ENCODE measurements at places on chromosomes 3 and 15.

DNA sequence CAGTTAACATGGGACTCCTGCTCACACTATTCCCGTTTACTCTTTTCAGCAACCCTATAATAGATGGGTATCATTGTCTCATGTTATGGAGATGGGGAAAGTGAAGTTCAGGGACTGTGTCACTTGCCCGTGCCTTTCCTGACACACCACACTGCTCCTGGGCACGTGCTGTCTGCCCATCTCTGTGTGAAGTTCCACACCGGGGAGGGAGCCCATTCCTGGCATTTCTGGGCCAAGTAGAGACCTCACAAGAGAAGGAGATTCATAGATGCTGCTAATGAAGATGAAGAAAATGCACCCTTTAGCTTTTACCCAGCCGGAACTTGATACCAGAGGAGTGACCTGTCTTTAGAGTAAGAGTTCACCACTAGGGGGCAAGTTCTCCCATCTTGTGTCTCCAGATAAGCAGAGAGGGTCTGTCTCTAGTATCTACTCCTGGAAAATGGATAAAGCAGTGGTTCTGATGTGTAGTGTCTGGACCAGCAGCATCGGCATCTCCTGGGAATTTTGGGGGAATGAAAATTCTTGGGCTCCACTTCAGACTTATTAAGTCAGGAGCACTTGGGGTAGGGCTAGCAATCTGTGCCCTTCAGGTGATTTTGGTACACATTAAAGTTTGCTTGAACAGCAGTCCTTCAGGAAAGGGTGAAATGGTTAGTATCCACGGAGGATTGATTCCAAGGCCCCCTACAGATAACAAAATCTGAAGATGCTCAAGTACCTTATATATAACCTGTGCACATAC, 2.0 kb upstream of the TOPBP1 start:
- peak; percentile 17 for DNase-seq

- DNase-seq = no peak
Measured at GRCh38 chr15:47095833-47096232, 621.5 kb upstream of the SEMA6D start.

DNA sequence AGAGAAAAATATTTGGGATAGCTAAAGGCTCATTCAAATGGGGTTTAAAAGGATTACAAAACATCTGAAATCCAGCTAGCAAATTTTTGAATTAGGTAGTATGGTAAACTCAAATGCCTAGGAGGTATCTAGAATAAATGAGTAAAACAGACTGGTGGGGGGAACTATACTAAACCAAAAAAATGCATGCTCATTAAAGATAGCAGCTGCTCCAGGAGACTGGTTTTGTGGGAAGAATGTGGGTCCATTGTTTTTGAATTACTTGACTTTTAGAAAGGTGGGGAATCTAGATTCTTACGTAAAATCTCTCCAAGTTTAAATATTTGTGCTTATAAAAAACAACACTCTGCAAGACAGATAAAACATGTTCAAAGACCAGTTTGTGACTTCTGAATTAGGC, 73.8 kb downstream of the LEKR1 start:
- DNase-seq = no peak

GRCh38 chr15:64845183-64845611, 3.5 kb downstream of the PLEKHO2 start:
- no peak for DNase-seq

GRCh38 chr3:65548848-65549625, 489.7 kb downstream of the MAGI1 start:
- no peak for DNase-seq

GRCh38 chr15:69973102-69973714, 124.5 kb downstream of the TLE3 start:
- no peak for DNase-seq

GRCh38 chr3:150371741-150372254, 36.3 kb upstream of the TSC22D2 start:
- no peak for DNase-seq

- DNase-seq = no peak
Measured at GRCh38 chr15:67796196-67797127, 28.8 kb upstream of the SKOR1 start.

- DNase-seq = no peak
Measured at GRCh38 chr3:47424434-47425382, 43.9 kb downstream of the PTPN23 start.

DNA sequence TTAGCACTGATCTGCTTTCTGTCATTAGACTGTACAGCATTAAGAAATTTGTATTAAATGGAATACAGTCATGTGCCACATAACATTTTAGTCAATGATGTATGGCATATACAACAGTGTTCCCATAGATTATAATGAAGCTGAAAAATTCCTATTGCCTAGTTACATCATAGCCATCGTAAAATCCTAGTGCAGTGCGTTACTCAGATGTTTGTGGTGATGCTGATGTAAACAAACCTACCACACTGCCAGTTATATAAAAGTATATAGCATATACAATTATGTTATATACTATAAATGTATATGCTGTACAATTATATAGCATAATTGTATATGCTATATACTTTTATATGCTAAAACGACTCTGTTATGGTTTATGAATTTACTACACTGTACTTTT, 41.7 kb downstream of the APH1B start:
- no peak for DNase-seq

GRCh38 chr3:196656213-196656612, 16.7 kb downstream of the NRROS start:
- no peak for DNase-seq

DNA sequence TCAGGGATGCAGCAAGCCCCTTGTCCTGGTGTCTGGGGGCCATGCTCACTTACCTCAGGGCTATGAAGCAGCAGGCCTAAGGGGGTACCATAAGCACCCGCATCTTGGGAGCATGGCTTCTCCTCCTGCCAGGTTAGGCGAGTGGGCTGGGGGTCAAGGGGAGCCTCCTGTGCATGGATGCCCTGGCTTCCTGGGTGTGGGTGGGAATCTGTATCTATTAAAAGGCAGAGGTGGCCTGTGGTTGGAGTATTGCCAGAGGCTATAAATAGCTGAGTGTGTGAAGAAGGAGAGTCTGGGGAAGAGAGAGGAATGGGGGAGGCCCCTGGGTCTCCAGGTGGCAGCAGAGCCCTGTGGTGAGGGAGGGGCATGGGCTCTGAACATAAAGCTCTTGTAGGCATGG, 19.5 kb downstream of the ACVR2B start:
- no peak for DNase-seq

DNA sequence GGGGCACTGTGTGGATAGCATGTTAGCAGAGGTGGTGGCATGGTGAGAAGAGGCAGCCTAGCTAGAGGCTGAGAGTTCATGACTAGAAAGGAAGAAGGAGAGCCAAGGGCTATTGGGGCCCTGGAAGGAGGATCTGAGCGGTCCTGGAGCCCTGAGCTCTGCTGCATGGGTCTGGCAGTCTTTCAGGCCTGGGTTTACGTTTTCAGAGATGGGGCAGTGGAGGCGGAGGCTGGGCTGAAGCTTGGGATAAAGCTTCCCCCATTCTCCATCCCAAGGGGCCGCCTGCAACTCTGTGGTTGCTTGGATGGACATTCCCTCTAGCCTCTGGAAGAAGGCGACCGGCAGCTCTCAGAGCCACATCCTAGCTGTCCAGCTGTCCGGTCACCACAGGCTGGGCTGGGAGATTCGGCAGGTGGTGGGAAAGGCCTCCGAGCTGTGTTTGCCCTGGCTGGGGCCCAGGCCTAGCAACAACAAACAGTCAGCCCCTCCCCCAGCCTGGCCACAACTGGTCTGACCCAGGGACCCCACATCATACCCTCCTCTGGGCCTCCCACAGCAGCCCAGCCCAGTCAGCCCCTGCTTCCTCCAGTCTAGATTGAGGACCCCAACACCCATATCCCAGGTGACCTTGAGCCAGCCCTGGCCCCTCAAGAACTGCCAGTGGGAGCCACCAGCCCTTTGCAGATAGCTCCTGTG, 1.8 kb upstream of the SLC38A3 start:
- DNase-seq = no peak

- DNase-seq = no peak
Measured at GRCh38 chr3:189316296-189317019, 144.7 kb downstream of the TPRG1 start.

- no peak for DNase-seq
Measured at GRCh38 chr3:190385731-190386688, 2.0 kb upstream of the CLDN16 start.

GRCh38 chr3:51295625-51296024, 89.5 kb upstream of the MANF start:
- DNase-seq = no peak

DNA sequence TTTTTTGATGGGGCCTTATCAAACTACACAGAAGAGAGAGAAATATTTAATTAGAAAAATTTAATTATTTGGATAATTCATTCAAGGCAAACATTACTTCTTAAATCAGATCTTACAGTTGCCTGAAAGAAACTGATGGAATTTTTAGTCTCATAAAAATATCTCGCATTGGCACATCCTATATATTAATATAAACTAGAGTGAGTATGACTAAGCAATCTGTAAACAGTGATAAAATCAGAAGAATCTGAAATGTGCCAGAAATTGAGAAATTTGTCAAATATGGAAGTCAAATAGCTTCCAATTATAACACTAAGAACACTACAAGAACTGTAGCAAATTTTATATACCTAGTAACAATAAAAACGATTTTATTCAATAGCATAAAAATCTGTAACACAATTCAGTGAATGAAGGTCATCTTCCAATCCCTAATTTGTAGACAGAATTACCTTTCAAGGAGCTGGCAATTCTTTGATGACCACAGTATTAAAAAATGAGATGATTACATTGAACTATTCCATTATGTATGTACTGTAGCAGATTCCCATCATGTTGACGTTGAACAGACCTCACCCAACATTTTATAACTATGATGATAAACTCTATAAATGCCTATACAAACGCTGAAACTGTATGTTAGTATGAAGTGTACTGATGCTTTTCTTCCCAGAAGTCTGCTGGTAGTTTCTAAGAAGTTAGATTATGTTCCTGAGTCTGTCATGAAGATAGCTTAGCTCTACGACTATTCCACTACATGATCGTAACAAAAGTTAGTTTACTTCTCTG, 63.0 kb downstream of the ALDH1A2 start:
- no peak for DNase-seq

- DNase-seq = no peak
Measured at GRCh38 chr15:50687302-50687902, 805 bp upstream of the TRPM7 start.

- DNase-seq = no peak
Measured at GRCh38 chr3:8279886-8280550, 221.6 kb upstream of the LMCD1 start.

DNA sequence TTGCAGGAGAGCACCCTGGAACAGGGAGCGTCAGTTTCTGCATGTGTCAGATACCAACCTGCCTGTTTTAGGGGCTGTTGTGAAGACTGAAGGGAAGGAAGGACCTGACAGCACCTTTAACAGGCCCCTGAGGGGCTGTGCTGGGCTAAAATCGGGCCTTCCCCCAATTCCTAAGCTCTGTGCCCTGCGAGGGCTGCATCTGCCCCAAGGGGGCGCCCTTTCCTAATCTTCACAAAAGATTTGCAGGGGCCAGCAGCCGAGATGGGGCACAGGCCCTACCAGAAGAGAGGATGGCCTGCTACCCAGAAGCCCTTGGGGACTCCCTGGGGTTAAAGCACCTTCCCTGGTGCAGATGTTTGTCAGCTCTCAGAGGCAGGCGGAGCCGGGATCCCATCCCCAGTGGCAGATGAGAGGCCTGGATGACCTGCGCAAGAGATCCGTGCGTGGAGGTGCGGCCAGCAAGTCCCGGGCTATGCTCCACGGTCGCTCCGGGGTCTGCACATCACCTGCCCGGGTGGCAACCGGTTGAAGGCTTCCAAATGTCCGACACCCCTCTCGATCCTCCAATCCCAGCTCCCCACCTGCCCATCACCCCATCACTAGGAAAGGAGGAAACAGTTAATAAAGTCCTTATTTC, 53.6 kb downstream of the RHCG start:
- no peak for DNase-seq

DNA sequence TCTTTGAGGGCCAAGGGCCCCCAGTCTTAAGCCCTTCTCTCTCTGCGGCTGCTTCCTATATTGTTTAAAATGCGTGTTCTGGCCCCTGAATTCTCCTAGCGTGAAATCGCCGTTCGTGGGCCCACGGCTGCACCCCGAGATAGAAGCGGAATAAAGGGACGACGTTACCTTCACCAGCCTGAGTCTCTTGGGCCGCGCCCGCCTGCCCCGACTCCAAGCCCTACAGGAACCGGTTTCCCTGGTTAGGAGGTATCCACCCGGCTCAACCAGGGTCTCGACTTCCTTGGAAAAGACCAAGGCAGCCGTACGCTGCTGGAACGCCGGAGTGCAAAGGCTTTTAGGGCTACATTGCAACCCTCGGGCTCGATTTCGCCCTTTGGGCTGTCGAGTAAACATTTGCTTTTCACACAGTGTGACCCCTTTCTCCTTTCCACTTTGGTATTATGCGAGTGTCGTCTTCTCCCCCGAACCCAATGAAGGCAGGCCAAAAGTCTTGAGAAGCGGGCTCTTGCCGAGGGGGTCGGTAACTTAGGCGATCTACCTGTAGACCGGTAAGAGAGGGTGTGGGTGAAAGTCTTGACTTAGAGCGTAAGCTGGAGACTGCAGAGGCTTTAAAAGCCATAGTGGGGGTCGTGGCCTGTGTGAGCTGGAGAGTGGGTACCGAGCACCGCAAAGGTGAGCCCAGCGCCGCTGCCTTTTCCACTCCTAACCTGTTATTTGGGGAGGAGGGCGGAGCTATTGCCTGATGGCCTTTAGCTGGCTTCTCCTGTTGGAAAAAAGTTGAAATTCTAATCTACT, 2.0 kb downstream of the TRIM71 start:
- no peak for DNase-seq

DNA sequence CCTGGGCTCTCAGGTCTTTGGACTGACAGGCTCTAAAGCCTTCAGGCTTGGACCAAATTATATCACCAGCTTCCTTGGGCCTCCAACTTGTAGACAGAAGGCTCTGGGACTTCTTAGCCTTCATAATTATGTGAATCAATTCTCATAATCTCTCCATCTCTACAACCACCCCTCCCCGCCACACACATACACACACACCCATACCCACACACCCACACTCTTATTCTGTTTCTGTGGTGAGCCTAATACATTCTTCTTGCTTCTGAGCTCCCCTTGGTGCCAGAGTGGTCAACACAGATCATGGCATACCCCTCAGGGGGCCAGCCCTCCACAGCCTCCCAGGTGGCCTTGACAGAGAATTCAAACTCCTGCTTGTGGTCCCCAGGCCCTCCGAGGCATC, 5.6 kb upstream of the NUP210 start:
- no peak for DNase-seq

DNA sequence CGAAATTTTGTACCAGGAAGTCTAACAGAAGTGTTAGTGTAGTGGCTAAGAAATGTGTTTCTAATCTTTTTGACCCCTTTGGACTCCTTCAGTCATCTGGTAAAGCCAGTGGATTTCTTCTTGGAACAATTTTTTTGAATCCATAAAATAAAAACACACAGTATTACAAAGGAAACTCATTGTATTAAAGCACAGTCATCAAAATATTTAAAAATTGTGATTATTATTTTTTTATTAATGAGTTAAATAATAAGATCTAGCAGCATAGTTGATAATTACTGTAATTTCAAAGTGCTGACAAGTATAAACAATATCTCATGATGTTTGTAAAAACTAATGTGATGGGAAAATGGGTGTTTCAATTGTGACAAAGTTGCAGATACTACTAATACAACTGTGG, 72.2 kb upstream of the LRRC3B start:
- no peak for DNase-seq

- DNase-seq = no peak
Measured at GRCh38 chr15:91243826-91244225, 143.8 kb downstream of the SV2B start.

GRCh38 chr3:194333212-194333980, 17.7 kb downstream of the CPN2 start:
- peak; percentile 88 for DNase-seq

Measured in stimulated activated CD4-positive, alpha-beta T cell treated with anti-CD3 and anti-CD28 coated beads, Interleukin-1b, Interleukin-23, amount 100 ng/mL, for 4 hours (primary cell).